NB4 (cell line): ENCODE measurements at places on chromosomes 12 and 14.

DNA sequence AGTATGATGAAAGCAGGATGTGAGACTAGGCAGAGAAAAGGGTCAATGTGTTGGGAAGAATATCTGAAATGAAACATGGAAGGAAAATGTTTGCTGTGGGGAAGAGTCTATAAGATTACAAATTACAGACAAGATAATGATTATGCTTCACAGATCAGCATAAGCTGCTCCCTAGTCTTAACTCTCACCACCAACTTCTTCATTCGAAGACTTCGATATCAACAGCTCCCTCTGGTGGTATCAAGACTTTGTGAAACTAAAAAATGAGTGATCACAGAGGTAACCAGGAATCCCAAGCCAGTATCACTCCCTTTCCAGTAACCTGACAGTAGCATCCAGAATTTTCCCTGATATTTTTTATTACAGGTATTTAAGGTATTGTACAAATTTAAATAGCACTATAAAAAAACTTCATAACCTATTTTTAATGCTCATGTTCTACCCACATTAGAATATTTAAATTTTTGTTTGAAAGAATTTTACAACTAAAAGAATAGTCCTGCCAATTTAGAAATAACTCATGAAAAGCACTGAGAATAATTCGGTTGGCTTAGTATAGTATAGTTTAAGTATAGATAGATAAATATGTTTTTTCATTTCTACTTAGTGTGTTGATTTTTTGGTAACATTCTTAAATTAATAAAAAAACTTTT, 84.4 kb downstream of the C2CD5 start:
- peak; percentile 76 for DNase-seq

DNA sequence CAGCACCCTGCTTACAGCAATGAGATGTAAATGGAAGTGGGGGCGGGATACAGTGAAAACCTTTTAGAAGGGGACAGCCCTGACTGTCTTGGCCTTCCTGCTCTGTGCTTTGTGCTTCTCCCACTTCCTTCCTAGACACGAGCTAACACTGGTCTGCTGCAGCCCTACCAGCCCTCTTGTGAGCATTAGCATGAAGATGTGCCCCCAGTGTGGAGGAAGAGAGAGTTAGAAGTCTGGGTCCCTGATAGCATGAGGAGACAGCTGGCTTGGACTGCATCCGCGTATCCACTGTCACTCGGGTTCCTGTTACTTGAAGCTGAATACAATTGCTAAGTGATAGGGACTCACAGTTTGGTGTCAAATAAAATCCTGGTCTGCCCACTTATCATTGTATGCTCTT, 248.1 kb upstream of the SOX5 start:
- no peak for DNase-seq

DNA sequence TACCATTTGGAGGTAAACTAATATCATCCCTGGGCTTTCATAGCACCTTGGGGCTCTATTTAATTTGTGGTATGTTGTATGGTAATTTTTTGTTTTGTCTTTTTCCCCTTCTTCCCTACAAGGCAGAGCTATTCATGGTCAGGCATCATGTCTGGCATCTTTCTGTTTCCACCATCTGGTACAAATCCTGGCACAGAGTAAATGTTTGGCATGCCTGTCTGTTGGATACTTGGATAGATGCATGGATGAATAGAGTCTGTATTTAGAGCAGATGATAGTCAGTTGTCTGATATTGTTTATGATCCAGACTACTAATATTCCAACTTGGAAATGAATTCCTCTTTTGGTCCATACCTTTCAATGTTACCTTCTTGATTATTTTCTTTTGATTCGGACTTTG, 139.8 kb downstream of the NEDD1 start:
- no peak for DNase-seq

- DNase-seq = no peak
Measured at GRCh38 chr12:19520646-19521415, 81.5 kb downstream of the AEBP2 start.

- DNase-seq = peak; percentile 41
Measured at GRCh38 chr12:126397071-126397581, 1331.9 kb downstream of the AACS start.

DNA sequence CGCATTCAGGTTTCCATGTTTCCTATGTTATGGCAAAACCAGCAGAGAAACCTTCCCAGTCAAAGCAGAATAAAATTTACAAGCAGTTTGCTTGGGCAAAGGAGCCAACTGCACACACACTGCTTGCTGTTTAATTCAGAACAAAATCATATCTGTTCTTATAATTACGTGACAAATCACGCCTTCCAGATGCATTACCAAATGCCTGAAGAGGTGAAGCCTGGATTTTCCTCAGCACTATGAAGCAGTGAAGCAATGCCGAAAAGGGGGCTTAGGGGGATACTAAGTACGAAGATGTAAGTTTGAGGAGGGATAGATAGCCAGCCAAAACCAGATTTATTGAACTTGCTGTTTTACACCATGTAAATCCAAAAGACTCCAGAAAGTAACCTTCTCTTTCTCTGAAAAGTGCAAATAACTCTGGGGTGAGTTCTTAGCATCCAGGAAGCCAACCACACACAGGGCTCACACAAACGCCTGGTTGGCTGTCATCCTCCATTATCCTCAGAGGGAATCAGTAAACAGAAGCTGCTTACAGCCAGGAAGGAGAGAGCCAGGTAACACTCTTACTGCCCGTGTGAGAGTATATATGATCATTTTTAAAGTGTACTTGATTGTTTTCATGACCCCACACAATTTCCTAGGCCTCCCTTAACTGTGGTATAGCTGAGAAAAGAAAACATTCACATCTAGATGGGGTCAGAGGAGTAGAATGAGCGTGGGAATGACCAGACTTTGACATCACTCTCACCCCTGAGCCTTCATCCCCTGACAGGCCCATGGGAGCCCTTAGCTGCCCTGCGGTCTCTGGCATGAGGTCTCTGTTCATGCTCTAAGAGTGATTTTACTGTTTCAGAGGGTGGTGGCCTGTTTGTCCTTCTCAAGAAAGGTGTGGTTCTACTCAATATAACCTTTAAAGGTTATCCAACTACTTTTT, 442.5 kb downstream of the EGLN3 start:
- no peak for DNase-seq

DNA sequence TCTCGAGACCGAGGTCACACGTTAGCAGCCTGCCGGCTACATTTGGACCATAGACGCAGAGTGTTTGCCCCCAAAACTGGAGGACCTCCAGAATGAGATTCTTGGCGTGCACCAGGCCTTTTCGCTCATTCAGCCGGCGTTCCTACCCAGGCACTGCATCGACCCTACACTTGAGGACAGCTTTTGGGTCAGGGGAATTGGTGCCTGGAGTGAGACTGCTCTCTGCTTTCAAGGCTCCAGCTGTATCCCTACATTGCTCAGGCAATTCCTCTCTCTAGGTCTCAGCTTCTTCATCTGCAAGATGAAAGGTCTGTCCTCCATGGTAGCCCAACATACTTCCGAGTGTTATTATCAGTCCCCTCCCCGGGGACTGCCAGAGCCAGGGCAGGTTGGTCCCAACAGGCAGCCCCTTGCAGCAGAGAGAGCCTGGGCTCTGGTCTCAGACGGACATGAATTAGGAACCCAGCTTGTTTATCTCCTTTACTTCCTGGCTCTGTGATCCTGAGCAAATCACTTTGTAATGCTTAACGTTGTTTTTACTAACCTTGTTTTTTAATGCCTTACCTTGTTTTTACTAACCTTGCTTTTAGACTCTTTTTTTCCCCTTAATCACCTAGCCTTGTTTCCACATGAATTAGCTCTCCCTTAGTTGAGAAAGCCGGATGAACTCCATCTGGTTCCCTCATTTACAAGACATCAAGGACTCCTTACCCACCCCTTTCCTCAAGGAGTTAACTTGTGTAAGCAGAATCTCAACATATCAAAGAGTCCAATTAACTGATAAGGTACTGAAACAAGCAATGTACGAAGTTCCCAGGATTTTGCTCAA, 892 bp downstream of the TCHP start:
- peak; percentile 73 for DNase-seq

DNA sequence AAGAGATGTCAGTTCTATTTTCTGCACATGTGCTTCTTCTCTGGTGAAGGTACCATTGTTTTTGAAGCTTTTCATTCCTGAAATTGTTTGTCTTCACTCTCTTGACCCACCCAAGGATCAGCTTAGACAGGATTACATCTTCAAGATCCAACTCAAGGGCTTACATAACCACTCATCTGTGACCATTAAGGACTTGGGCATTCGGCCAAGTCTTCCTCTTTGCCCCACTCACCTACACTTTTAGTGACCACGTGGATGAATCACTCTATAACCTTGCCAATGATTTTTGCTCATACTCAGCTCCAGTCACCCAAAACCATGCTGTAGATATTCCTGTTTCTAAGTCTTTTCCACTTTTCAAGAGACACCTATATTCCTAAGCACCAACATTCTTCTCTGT, 36.5 kb upstream of the SSTR1 start:
- no peak for DNase-seq

DNA sequence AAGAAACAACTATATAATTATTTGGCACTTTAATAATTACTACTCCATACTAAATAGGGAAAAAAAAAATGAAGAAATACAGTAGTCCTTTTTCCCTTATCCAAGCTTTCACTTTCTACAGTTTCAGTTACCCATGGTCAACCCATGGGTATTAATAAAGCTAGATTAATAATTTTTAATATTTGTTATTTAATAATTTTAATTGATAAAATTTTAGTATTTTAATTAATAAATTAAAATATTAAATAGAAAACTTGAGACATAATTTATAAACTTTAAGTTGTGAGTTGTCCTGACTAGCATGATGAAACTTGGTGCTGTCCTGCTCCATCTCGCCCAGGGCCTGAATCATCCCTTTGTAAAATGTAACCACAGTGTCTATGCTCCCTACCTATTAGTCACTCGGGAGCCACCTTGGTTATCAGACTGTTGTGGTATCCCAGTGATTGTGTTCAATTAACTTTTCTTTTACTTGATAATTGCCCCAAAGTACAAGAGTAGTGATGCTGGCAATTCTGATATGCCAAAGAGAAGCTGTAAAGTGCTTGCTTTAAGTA, 71.8 kb downstream of the PAWR start:
- DNase-seq = no peak

DNA sequence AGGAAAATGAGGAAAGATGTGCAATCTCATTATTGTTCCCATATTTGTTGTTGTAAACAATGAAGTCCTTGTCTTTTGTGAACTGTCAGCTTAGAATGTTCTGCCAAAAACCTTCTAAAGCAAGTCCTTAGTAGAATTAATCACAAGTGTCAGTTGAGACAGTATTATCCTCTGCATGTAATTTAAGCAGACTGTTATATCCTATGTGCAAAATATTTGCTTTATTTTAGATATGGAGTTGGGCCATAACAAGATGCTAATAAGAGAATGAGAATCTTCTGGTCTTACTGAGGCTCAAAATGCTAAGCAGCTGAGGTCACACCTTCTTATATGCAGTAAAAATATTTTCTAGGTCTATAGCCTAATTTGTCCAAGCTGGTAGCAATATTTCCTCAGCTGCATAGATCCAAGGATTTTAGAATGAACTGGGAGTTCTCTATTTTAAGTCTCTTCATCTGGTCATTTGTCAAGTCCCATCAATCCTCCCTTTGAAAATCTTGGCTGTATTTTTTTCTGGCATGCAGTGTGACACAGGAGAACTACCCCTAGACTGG, 222.3 kb upstream of the NAV3 start:
- DNase-seq = no peak

DNA sequence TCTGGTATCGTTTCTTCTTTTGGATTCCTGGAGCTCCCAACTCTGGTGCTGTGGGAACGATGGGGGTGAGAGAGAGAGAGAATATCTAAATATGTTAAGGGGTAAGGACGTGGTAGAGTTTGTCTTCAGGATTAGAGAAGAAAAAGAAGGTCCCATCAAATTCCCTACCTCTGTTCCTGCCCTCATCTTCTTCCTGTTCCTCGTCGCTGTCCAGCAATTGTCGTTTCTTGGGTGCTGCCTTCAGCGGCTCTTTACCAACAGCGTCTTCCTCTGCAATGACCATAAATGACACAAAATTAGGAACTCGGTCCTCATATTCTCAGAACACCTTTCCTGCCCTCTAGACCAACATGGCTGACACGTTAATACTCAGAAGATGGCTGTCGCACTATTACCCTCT, 31.5 kb downstream of the TIMELESS start:
- no peak for DNase-seq

GRCh38 chr14:100731846-100732765, 5.4 kb downstream of the DLK1 start:
- DNase-seq = no peak

DNA sequence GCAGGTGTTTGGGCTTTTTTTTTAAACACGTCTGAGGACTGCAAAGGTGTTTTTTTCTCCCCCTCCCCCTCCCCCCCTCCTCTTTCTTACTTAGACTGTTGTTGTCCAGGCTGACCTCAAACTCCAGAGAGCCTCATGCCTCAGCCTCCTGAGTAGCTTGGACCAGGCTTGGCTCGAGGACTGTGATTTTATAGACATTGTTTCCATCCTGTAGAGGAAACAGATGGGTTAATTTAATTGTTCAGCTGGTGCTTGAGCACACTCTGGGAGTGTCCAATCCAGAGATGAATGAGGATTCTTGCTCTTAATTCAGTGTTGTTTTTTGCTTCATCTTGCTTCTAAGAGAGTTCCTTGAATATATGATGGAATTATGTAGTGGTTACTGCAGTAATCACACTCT, 42.1 kb downstream of the RASSF3 start:
- DNase-seq = no peak

DNA sequence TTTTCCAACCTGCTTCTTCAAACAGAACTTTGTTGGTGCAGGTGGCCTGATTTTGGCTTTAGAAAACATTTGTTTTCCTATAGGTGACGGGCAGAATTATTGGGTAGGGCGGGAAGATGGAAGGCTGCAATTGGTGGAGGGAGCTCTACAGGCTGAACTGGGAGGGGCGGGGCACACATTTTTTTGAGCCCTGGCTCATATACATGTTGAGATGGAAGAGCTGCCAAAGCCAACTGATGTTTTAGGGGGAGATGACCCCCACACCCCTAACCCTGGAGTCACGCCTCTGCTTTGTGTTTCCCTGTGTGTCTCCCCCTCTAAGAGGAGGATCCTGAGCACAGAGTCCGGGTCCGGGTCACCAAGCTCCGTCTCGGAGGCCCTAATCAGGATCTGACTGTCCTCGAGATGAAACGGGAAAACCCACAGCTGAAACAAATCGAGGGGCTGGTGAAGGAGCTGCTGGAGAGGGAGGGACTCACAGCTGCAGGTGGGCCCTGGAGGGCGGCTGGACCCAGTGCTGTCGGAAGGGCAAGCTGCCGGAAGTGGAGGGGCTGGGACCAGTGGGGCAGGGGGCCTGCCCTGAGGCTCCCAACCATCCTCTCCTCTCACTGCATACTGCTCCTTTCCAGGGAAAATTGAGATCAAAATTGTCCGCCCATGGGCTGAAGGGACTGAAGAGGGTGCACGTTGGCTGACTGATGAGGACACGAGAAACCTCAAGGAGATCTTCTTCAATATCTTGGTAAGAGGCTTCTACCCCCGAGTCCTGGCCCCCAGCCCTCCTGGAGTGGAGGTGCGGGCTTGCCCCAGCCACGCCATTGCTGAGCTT, 18.6 kb downstream of the AGAP2 start:
- DNase-seq = no peak

DNA sequence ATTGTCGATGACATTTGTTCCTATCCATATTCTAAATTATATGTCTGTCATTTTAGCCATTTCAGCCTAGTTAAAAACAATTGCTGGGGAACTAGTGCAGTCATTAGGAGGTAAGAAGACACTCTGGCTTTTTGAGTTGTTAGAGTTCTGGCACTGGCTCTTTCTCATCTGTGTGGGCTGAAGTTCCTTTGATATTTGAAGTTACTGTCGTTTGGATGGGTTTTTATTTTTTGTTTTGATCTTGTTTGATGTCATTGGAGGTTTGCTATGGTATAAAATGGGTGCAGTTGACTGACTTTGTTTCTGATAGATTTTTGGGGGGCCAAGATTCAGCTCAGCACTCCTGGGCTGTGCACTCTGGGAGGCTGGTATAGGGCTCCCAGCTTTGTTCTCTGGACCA, 20.7 kb upstream of the CD69 start:
- DNase-seq = no peak

GRCh38 chr14:65333943-65334687, 78.4 kb upstream of the FUT8 start:
- DNase-seq = no peak
